ENCODE measurements at places on chromosomes 2 and 18.

GRCh38 chr2:128390256-128390990 lies 71.8 kb upstream of the HS6ST1 start:
- no peak for DNase-seq

DNA sequence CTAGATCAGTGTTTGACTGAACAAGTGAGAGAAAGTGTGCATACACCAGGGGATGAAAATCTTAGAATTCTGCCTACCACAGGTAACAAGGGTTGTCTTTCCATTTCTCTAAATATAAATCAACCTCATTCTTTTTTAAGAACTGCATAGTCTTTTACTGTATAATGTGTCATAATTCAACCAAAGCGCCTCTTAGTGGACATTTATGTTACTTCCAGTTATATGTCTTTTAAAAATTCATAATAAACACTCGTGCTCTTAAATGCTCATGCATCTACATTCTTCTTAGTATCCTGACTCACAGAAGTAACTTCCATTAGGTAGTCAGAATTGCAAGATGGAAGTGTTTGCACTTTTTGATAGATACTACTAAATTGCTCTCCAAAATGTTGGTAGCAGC lies 76.2 kb downstream of the CHRNA1 start:
- no peak for DNase-seq

DNA sequence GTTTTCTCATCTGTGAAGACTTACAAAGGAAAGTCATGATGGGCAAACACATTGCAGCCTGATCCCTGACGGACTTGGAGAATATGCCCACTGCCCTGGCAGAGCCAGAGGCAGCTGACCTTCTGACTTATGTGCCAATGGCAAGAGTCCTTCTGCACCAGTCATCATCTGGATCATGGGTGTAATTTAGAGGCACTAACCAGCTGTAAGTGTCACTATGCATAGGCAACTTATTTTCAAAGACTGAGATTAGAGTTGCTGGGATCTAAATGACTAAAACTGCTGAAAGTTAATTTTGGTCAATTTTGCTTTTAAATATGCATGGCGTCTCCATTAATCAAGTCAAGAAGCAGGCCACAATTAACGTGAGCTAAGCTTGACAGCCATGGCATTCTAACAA lies 261.2 kb downstream of the BCL11A start:
- DNase-seq = no peak

DNA sequence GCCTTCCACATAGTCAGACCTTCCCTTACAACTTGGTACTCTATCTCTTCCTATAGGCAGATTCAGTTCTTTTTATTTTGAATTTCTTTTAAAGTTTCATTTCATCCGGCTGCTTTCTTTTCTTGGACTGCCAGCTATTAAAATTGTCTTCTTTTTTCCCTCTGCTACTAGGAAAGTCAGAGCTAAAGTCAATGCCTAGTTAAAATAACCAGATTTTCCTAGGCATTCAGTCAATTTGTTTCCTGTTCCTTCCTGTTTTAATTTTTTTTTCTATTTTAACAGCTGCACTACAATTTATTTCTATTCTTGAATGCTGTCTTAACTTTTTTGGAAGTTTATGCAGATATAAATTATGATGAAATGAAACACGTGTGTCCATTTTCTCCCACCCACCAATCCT lies 84.8 kb downstream of the EVA1A start:
- no peak for DNase-seq

DNA sequence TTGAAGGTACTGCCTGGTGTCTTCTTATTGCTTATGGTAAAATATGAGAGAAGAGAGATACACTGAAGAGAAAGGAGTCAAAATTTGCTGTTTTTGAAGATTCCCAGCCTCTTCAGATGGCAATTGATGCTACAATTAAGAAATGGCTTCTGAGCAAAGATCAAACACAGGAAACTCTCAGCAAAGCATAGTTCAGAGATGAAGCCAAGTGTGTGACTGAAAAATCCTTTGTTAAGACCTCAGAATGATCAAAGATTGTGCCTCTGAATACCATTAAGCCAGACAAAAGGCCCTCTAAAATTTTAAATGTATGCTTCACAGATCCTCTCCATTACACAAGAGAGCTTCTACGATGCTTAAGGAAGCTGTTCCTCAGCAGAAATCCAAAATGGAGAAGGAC lies 216.3 kb downstream of the UXS1 start:
- DNase-seq = no peak

DNA sequence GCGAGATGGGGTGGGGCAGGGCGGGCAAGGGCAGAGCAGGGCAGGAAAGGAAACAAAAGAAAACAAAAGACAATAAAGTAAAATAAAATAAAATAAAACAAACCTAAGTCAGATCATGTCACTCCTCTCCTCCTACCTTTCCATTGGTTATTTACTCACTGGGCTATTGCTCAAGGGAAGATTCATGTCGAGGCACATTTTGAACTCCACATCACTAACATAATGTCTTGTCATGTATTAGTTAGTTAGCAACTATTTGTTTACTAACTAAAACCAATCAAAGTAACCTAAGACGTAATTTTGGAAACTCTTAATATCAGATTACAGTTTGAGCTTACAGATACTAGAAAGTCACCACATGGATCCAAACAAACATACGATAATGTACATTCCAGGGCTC lies 2.2 kb downstream of the C1D start:
- DNase-seq = no peak

GRCh38 chr2:230866756-230867523 lies 2.2 kb downstream of the ITM2C start:
- peak; percentile 76 for DNase-seq

DNA sequence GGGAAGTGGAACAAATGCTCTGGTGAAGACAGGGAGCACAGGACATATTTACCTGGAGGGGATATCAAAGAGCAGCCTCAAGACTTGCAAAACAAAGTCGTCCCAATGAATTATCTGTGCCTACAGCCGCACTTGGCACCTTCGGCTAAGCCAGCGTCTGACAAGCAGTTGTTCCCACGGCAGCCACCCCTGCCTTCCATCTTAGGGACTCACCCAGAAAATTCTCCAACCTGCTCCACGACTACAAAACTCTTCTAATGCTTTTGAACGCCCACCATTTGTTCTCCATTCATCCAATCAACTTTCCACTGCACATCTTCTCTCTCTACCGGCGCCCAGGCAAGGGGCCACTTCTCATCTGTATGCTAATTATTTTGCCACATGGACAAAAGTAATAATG lies 7.0 kb downstream of the MYT1L start:
- no peak for DNase-seq

- DNase-seq = no peak
These were observed 170.1 kb downstream of the FHOD3 start for GRCh38 chr18:36467614-36468013.

- no peak for DNase-seq
These were observed 250.3 kb upstream of the FOSL2 start for GRCh38 chr2:28142386-28142785.

- peak; percentile 52 for DNase-seq
These were observed 98.0 kb downstream of the STPG4 start for GRCh38 chr2:47056868-47057686.

DNA sequence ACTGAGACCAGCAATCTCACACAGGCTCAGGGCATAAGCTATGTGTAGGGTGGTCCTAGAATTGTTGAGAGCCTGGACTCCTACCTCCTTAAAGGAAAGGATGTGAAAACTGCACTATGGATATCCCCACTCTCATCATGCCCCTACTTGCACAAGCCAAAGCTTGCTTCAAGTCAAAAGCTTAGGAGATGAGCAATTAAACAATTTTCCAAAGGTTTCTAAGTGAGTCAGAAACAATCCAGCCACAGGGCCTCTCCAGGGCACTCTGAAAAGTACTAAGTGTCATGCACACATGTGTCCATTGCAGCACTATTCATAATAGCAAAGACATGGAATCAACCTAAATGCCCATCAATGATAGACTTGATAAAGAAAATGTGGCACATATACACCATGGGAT lies 215.4 kb downstream of the AFF3 start:
- no peak for DNase-seq

GRCh38 chr18:79425569-79425886 lies 29.8 kb downstream of the NFATC1 start:
- DNase-seq = no peak

GRCh38 chr2:196487417-196487816 lies 152.1 kb upstream of the CCDC150 start:
- DNase-seq = no peak

- no peak for DNase-seq
These were observed 124.9 kb upstream of the PXDN start for GRCh38 chr2:1869248-1869647.

DNA sequence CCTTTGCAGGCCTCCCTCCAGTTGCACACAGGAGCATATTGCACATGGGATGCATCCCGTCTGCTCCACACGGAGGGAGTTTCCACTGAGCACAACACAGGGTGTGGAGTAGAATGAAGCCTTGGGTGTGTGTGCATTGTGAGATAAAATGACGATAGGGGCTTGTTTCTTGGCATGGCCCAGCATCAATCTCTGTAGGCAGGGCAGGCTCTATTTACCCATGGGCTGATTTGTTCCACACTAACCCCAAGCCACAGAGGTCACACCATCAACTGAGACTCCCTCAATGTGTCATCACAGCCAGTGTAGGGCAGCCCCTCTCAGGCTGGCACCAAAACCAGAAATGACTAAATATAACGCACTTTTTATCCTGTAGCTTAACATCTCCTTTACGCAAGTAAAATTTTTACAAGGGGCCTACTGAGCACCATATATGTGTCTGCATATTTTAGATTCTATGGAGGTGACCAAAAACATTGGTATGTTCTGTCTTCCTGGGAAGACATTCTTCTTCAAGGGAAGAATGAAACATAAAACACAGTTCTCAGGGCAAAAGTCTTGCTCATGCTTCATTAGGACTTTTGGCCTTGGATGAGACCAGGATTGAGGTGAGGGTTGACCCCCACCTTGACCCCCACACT lies 2.7 kb upstream of the GKN1 start:
- DNase-seq = no peak

GRCh38 chr2:238267341-238267710 lies 21.1 kb downstream of the PER2 start:
- DNase-seq = no peak

GRCh38 chr18:11040823-11041656 lies 108.3 kb downstream of the PIEZO2 start:
- peak; percentile 21 for DNase-seq

- peak; percentile 4 for DNase-seq
These were observed 380.6 kb downstream of the TSN start for GRCh38 chr2:122136056-122136455.

DNA sequence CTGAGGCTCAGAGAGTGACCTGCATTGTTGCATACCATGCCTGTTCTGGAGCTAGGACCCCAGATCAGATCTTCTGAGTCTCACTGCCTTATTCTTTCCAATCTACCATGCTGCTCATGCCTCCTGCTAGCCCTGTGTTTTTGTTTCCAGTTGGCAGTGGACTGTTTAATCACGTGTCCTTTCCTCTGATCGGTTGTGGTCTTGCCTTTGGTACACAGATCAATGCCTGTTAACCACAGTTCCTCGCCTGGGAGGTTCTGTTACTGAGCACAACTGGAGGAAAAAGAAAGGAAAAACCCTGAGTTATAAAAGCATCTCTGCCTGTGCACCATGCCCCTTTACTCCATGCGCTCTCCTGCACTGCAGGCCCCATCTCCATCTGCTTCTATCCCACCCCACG lies 329.1 kb downstream of the SETBP1 start:
- no peak for DNase-seq

DNA sequence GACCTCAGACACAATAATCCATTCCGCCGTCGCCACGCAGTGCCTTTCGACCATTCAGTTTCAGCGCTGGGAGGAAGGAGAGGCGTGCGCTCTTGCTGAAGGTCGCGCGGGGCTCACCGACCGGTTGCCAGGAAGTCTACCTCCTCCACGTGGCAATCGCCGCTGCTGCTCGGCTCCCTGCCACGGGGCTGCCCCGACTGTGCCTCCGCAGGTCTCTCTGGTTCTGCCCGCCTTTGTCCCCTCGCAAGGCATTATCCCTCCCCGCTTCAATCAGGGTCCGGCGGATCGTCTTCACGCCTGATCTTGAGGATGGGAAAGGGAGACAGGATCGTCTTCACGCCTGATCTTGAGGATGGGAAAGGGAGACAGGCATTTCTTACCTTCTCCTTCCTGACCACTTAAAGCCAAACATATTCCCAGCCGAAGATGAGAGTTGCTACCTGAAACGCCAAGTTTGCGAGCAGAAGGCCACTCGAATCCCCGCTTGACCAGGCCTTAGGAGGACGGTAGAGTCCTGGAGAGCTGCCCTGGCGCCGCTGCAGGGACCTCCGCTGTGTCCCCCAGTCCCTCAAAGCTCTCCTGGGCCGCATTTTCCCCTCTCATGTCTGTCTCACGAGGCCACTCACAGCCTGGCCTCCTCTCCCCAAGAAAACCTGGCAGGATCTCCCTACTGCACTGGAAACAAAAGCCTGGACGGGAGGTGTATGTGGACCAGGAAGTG lies 4.3 kb upstream of the GPR45 start:
- no peak for DNase-seq

- DNase-seq = no peak
These were observed 20.4 kb upstream of the GPR17 start for GRCh38 chr2:127625572-127625951.

DNA sequence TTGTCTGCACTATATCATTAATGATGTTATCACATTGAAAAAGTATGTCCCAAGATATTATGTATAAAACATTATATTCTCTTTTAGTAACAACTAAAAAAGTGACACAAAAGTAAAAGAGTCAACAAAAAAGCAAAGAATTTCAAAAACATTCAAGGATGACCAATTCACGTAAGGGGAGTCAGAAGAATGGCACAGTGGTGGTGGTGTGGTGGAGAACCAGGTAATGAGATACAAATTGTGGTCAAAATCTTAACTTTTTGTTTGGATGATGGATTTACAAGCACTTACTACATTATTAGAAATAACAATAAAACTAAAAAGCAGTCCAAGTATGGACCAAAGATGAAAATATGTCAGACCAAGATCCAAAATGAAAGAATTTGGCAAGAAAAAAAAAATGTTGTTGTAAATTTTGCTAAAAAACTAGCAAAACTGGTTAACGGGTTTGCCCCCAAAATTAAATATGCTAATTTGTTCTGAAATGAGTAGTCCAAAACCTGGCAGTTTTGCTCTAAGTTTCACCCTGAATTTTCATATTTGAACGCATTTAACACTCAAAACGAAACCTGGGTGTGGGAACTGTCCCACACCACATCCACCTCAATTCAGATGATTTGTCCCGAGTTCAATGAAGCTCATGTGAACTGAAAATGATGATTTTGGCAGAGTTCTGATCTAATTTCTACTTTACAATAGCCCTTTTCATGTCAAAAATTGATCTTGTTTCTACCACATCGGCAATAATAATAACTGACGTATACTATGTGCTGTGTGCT lies 135.8 kb downstream of the IKZF2 start:
- no peak for DNase-seq

- DNase-seq = no peak
These were observed 38.4 kb upstream of the ZSWIM2 start for GRCh38 chr2:186887107-186888090.

- DNase-seq = no peak
These were observed 505.7 kb downstream of the CMPK2 start for GRCh38 chr2:6359964-6360363.

DNA sequence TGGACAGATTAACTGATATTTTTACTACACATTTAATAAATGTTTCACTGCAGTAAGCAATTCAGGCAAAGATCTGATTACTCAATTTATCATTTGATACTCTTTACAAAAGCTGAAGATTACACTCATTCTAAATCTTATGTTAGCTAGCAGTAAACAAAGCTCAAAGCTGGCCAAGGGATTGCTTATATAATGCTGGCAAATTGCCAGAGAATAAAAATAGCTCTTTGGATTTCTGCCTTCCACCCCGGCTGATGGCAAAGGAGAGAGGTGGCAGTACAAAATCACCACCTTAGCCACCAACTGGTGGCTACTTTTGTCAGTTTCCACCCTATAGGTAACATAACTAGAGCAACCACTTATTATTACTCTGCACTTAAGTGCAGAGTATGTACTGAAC lies 320.5 kb downstream of the FSIP2 start:
- no peak for DNase-seq

- no peak for DNase-seq
These were observed 513.4 kb downstream of the TNS1 start for GRCh38 chr2:217489145-217489960.
